ENCODE measurements at places on chromosomes 5 and 9. TPM values are rescaled to one million over a fixed set of nuclear protein-coding genes. Genes with fewer than 3 reads are reported as not detected.
A peak's percentile ranks its signal among the peaks of the same experiment; 100 is the strongest.

GRCh38 chr9:73515216-73515615 lies 363.6 kb downstream of the ANXA1 start:
- DNase-seq = no peak

The BTNL8 gene
- not detected for total RNA-seq

GRCh38 chr5:15966066-15966640 lies 213.4 kb downstream of the MARCHF11 start:
- no peak for DNase-seq

The PDZD2 gene
- total RNA-seq = under 0.01 TPM

- peak; percentile 45 for DNase-seq
Measured at GRCh38 chr5:120297616-120298015, 166.5 kb upstream of the PRR16 start.

- no peak for DNase-seq
Measured at GRCh38 chr5:89097103-89097502, 214.1 kb upstream of the MEF2C start.

DNA sequence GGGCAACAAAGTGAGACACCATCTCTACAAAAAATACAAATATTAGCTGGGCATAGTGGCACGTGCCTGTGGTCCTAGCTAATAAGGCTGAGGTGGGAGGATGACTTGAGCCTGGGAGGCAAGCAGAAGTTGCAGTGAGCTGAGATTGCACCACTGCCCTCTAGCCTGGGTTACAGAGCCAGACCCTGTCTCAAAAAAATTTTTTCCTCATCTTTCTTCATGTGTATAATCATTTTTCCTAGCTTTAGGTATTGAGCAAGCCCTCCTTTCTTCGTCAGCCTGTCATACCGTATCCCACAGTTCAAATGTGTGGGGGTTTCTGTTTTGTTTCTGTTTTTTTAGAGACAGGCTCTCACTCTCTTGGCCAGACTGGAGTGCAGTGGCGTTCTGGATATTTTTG lies 41.3 kb downstream of the EHMT1 start:
- peak; percentile 39 for DNase-seq

GRCh38 chr9:108978205-108978604 lies 35.1 kb downstream of the CTNNAL1 start:
- DNase-seq = peak; percentile 78

DNA sequence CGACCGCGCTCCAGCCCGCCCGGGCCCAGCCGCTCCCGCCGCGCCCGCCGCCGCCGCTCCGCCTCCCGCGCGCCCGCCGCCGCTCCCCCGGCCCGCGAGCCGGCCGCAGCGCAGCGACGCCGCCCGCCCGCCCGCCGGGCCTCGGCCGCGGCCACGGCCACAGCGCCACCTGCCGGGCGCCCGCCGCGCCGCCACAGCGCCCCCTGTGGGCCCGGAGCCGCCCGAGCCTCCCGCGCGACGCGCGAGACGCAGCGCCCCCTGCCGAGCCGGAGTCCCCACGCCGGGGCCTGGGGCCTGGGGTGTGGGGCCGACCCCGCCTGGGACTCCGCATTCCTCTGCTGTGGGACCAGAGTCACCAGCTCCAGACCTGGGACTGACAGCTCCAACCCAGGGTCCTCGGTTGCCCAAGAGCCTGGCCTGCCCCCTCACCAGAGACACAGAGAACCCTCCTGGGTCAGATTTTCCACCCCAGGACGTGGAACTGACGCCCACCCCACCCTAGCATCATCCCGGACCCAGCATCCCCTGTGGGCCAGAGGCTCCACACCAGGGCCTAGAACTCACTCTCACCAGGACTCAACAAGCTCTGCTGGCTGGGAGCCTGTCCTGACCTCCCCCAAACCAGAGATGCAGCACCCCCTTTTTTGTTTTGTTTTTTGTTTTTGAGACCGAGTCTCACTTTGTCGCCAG lies at the start of gene RAPGEF1:
TSS of gene RAPGEF1 (minus strand) at position 118 of the 690 bp plus-strand sequence. CDS start 246 bp downstream, outside the sequence.
- peak; percentile 27 for DNase-seq

Data from fibroblast of the aortic adventitia (primary cell).